Diencephalon (tissue), 1 donor: ENCODE measurements at places on chromosomes 7 and 10. TPM values are rescaled to one million over a fixed set of nuclear protein-coding genes. Genes with fewer than 3 reads are reported as not detected.

LRRN3 gene
- 140 TPM for total RNA-seq

MAGI2 gene
- total RNA-seq: 118 TPM

TMEM236 gene
- total RNA-seq: 0.23 TPM

TSPAN15 gene
- total RNA-seq: 10.6 TPM

SEC23IP gene
- 18.5 TPM for total RNA-seq

MMP21 gene
- 0.46 TPM for total RNA-seq

MET gene
- 2.8 TPM for total RNA-seq

OR2A42 gene
- total RNA-seq: under 0.01 TPM
